ENCODE measurements at places on chromosomes 16 and 17.

- no peak for DNase-seq
These were observed 314.3 kb downstream of the MAP2K6 start for GRCh38 chr17:69728816-69729215.

GRCh38 chr17:50532452-50533024 is at the start of gene EPN3:
EPN3 (plus strand) TSS chr17:50532735; CDS start chr17:50536557, 3,822 bp downstream.
- DNase-seq: no peak

DNA sequence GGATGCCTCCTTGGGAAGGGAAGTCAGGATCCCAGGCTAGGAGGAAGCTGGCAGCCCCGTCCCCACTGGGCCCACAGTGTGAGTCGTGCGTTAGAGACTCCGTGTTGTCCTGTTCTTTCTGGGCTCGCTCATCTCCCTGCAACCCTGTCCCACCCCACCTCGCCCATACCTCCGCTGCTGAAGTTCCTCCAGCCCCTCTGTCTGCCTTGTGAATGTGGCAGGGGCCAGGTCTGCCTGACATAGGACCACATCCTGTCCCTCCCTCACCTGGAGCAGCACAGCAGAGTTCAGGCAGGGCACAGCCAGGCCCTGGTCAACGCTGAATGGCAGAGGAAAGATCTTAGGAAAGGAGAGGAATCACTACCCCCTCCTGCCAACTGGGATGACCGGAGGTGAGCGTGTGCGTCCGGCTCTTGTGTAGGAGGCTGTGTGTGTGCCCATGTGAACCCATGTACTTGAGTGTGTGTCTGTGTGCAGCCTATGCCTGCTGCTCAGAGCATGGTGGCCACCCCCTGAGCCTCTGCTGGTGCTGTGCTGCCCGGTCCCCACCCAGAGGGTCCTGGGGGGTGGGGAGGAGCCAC is 12.8 kb downstream of the KCNJ18 start:
- DNase-seq: no peak

GRCh38 chr17:7132511-7133094 is 18.0 kb upstream of the ASGR2 start:
- DNase-seq: peak; percentile 57

GRCh38 chr16:89408315-89408714 is 82.0 kb downstream of the ANKRD11 start:
- no peak for DNase-seq

DNA sequence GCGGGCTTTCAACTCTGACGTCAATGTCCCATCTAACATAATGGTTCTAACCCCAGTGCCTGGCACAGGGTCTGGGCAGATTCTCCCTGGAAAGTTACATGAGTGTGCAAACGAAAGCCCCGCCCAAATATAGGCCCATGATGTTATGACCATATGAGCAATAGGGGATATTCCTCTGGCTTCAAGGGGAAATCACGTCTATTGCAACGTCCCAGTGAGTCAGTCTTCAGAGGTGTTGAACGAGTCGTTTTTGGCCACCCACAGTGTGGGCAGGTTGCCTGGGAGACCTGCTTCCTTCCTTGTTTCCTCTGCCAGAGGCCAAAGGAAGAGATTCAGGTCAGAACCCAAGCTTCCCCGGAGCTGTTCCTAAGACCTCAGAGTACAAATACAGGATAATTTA is 30.3 kb downstream of the PIK3R5 start:
- DNase-seq: no peak

DNA sequence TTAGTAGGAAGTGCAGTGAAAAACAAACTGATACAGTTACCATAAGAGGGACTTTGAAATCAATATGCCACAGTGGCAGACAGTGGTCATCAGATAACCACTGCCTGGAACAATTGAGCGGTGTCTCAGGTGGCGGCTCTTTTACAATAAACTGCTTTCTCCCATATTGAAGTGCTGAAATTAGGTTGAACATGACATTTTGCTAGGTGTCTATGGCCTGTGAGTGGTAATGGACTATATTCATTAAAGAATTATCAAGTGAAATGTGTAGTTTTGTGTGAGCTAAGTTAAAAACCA is 214.7 kb downstream of the RPTOR start:
- DNase-seq: no peak

DNA sequence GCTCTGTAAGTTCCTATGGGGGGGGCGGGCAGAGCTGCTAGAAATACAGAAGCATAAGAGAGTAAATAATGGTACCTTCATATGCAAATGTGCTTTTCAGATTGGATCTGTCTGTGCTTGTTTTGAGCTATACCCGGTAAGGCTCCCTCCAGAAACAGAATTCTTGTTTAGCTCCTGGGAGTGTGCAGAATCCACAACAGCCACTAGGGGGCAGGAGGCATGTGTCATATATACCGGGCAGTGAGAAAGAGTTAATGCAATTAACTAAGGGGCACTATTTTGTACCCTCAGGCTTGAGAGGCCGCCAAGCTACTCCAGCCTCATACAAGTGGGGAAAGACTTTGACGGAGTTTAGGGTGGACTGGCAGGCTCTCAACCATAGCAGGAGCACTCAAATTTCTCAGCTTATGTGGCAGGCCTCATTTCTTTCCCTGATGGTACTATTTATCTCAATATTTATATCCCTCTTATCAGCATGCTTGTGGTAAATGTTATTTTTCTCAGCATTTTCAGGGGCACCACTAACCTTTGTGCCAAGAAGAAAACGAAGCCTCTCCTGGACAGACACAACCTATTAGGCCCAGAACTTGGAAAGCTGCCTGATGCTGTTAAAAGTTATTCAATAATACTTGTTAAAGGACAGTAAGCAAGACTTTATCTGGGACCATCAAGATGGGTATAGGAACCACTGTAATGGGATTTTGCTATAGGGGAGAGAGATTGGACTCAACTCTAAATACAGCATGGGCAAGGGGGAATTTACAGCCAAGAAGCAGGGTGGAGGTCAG is 10.7 kb upstream of the CENPV start:
- peak; percentile 72 for DNase-seq

GRCh38 chr16:17166095-17166494 is 304.7 kb downstream of the XYLT1 start:
- no peak for DNase-seq

GRCh38 chr16:81189100-81189664 is 49.3 kb upstream of the BCO1 start:
- DNase-seq: no peak

DNA sequence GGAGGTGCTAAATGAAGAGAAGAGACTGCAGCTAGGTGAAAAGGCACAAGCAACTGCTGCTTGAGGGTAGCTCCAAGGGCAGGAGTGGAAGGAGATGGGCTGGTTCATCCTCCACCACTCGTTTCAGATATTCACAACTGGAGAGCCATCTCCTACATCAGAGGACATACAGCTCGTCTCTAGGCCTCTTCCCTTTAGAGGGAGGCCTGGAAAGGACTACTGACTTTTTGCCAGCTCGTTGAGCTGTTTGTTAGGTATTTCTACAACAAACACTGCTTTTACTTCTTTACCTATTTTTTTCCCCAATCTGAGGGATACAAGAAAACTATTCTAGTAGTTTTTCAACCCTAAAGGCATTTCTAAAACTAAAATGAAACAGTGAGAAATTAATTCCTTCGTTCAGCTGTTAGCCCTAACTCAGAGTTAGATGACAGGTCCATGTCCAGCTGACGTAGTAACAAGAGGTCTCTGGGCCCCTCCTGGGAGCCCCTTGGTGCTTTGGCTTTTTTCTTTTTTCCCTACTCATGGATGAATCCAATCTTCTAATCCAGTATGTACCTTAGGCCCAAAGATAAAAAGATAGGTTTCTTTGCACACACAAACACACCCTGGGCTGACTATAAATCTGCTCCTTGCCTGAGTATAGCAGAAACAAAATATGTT is 47.8 kb upstream of the TBX2 start:
- no peak for DNase-seq

DNA sequence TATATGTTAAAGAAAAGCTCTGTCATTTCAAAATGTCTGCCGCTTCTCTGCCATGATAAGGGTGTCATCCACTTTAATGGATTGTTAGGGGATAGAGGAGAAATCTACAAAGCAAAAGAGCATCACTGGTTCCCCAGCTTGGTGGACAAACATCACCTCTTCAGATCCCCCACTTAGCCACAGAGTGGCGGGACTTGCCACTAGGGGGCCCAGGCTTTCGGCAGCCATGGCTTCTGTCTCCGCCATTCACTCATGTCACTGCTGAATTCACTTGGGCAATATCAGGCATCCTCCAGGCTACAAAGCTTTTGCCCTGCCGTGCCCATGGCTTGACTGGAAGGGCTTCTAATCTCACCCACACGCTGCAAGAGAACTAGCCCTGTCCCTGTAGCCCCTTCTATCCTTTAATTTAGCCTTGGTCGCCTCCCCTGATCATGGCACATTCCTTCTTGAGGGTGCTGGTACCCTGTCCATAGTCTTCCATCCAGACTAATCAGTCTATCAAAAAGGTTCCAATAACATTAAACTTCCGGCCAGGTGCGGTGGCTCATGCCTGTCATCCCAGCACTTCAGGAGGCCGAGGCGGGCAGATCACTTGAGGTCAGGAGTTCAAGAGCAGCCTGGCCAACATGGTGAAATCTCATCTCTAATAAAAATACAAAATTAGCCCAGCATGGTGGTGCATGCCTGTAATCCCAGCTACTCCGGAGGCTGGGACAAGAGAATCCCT is 34.7 kb downstream of the SBK1 start:
- peak; percentile 73 for DNase-seq

DNA sequence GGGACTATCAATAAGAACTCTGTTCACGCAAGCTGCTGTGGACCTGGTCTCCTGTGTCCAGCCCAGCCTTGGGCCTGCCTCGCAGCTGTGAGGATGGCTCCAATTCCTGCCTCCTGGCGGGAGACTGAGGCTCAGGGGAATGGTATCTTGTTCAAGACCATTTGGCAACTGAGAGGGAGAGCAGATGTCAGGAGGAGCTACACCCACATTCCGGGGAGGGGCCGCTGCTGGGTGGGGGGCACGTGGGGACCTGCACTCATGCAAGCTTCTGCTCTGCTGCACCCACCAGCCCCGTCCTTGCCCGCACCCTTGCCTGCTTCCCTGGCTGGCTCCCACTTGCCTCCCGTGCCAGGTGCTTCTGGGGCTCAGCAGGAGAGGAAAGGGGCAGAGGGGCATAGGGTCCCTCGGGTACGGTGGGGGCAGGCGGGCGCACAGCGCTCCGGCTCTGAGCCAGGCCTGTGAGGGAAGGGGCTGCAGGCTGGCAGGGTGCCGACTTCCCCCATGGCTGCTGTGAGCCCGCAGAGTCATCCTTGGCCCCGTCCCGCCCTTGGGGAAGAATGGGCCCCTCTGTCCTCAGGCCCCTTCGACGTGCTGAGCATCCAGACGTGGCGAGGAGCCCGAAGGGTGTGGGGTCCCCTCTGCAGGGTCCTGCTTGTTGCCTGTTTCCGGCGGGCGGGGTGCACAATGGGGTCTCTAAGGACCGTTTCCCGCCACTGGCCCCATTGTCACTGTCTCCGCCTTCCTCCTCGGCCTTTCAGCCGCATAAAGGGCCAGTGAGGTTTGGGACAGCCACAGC is 2.7 kb downstream of the METRN start:
- DNase-seq: no peak
